ENCODE measurements at places on chromosomes 2 and 18.
A peak's percentile ranks its signal among the peaks of the same experiment; 100 is the strongest.

GRCh38 chr18:60279391-60279790 lies 93.2 kb downstream of the MC4R start:
- no peak for DNase-seq

- no peak for DNase-seq
These were observed 61.3 kb upstream of the PGAP1 start for GRCh38 chr2:196987649-196988364.

- no peak for DNase-seq
These were observed 163.2 kb upstream of the CYRIA start for GRCh38 chr2:16828828-16829160.

DNA sequence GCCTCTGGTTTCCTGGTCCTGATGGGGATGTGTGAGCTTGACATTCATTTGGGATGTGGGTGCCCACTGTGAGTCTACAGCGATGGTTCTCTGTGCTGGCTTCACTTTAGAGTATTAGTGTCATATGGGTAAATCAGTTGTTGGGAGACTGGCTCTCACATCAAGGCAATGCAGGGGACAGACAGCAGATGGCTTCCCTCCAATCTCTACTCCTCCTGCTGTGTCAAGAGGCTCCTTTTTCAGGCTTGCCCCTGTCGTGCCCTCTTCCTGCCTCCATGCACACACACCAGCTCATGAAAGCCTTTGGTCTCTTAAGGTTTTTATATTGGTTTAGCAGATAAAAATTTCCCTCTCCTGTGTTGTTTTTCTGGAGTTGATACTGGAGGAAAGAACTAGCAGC lies 315.6 kb downstream of the RDH14 start:
- no peak for DNase-seq

- DNase-seq = no peak
These were observed 633.4 kb upstream of the TMEFF2 start for GRCh38 chr2:192828175-192828574.

GRCh38 chr18:61574665-61575064 lies 241.4 kb downstream of the CDH20 start:
- no peak for DNase-seq

- DNase-seq = no peak
These were observed 3.4 kb downstream of the COLEC11 start for GRCh38 chr2:3598197-3598910.

GRCh38 chr18:9695605-9696004 lies 12.5 kb upstream of the RAB31 start:
- no peak for DNase-seq

GRCh38 chr2:20972792-20973565 lies 70.9 kb downstream of the APOB start:
- no peak for DNase-seq

GRCh38 chr2:9313443-9313842 lies 106.8 kb downstream of the ASAP2 start:
- no peak for DNase-seq

GRCh38 chr2:196278491-196278911 lies 107.1 kb upstream of the STK17B start:
- peak; percentile 80 for DNase-seq

GRCh38 chr18:31680433-31680811 lies 4.0 kb downstream of the B4GALT6 start:
- no peak for DNase-seq

GRCh38 chr18:36661999-36662398 lies 166.8 kb downstream of the TPGS2 start:
- no peak for DNase-seq

DNA sequence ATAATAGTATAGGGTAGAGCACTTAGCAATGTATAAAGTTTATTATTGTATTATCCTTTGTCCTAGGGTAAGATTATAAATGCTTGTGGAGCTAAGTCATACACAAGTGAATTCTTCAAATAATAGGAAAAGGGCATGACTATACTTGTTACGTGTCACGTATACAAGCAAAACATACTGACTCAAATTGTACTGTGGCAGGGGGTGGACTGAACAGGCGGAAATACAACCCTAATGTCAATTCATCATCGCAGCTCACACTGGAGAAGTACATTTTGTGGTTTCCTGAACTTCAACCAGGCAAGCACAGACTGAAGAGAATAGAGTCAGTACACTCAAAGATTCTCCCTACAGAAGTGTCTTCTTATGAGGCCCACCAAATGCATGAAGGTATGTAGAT lies 201.0 kb downstream of the MBD2 start:
- no peak for DNase-seq

DNA sequence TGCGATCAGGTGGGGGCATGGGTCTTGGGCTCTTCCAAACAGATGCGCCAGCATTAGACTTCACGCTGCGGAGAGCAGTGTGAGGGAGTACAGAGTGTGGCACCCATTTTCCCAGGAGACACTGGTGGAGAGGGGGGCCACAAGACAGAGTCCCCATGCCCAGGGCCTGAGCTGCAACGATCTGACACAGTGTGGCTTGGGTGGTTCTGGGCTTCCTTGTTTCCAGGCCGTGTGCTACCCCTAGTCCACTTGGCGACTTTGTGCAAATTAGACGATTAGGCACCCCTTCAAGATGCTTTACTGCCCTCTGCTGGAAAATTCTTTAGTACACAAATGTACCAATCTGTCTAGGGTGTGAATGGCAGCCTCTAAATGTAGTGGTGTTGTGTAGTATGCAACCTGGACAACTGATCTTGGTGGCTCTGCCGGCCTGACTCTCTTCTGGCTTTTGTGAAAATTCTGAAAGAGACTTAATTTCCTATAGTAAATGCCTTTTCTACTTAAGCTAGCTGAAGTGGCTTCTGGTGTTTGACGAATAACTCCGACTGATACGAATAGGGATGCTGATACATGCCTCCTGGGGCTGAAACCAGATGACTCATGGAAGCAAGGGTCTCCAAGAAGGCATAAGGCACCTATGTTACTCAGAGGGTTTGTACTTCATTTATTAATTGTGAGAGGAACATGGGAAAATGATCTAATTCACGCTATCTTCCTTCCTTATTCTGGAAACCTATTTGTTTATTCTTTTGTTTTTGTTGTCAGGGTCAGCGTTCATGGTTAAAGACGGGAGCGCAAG lies 92.3 kb upstream of the SMAD2 start:
- no peak for DNase-seq

GRCh38 chr2:188766471-188766856 lies 207.7 kb upstream of the COL3A1 start:
- no peak for DNase-seq

DNA sequence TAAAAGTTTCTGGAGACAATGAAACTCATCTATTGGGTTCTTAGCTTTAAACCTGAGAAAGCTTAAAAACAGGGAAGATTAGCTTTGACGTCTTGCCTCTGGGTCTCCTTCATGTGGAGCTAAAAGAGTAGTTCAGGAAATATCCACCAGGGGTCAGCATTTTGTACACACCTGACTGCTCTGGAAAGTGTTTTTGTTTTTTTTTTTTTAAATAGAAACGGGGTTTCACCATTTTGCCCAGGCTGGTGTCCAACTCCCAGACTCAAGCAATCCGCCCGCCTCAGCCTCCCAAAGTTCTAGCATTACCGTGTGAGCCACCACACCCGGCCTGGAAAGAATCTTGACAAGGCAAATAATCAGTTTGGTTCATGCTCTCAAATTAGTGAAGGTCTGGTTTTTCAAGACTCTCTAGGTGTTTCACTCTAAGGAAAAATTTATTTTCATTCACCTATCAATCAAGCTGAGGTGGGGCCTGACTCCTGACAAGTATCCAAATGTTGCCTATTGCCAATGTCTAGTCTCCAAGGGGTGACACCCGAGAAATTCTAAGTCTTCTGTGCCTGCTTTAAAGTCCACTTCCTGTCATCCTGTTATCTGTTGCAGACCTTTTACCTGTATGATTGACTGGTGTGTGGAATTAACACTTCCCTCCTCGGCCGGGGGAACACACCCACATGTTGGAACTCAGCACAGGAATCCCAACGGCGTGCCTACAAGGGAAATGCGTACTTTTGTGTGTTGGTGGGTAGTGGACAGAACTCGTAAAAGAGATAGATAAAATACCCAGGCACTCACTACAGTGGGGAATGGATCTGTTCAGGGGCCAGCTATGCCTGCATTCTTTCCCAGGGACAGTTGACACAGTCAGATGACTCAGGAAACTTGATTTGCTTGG lies 11.3 kb downstream of the IL1RN start:
- peak; percentile 45 for DNase-seq

- no peak for DNase-seq
These were observed 35.0 kb upstream of the PTMA start for GRCh38 chr2:231673348-231673770.

DNA sequence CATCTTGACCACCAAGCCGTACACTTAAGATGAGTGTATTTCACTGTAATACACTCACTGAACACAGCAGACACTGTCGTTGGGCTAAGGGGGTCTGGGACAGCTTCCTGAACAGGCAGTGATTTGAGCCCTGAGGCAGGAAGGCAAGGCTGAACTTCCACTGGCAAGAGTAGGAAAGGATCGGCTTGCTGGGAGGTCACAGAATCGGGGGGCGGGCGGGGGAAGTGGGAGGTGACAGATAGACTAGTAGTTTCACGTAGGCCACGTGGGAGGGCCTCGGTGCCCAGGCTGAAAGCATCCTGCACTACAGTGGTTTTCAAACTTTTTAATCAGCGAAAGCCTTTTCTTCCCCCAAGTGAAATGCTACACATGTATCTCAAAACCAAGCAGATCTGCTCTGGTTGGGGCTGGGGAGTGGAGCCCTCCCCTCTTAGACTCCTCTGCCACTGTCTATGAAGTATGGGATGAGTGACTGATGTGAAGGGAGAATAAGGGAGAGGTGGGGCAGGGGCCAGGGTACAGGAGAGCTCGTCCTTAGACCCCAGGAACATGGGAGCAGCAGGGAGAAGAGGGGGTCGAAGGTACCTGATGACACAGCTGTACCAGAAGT lies 8.6 kb downstream of the PARD6G start:
- peak; percentile 12 for DNase-seq

- no peak for DNase-seq
These were observed 14.1 kb downstream of the MRO start for GRCh38 chr18:50805732-50806131.

- no peak for DNase-seq
These were observed 37.2 kb downstream of the STEAP3 start for GRCh38 chr2:119260646-119261492.

DNA sequence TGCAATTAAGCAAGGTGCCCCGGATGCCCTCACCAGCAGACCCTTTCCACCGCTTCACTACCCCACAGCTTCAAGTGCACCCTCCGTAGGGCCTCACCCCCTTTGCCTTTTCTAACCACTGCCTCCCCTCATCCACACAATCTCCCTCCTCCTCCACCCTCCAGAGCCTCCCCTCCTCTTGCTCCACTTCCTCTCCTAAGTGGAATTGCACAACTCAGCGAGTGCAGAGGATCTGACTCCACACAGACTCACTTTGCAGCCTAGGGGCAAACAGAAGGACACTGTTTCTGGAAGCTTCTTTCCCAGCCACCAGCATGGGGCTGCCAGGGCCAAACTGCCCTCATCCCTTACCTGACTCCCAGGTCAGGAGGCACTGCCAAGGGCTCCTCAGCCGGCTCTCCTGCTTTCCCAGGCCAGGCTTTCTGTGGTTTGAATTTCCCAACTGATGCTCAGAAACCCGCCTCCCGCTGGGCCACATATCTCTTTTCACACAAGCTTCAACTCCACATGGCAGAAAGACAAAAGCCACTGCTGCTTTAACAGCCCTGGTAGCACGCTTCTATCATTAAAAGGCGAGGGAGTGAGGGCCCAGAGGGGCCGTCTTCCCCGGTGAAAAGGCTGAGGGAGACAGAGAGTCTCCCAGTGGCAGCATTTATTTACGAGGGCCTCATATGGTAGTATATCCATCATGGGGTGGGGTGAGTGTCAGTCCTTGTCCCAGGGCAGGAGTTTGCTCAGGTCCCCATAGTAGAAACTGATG lies 74.7 kb upstream of the MGAT4A start:
- no peak for DNase-seq

GRCh38 chr2:241903121-241904010 lies 33.8 kb downstream of the RTP5 start:
- DNase-seq = no peak

GRCh38 chr2:85503168-85503850 lies 35.7 kb upstream of the MAT2A start:
- DNase-seq = no peak

DNA sequence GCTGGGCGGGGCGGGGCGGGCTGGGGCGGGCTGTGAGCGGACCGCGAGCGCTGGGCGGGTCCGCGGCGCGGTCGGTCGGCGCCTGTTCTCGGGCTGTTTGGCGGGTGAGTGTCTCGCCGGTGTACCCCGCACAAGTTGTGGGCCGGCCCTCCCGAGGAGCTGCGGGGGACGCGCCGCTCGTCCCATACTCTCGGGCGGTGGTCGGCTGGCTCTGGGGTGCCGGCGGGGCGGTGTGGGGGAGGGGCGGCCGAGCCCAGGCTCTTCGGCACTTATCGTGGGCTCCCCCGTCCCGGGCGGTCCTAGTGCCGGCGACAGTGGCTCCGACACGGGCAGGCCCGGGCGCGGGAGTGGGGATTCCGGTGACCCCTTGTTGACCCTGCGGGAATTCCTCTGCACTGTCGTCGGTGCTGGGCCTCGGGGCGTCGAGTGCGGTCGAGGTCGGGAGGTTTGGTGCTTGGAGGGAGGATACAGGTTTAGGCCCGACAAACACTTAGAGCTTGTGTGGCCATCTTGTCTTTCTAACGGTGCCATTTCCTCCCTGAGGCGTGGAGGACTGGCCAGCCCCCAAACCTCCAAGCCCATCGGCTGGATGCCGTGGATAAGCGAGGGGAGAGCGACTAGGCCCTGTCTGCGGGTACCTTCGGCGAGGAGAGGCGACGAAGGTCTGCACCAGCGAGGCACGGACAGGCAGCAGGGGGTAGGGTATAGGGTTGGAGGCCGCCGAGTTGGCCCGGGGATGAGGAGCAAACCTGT lies at the start of gene SEPTIN2:
TSS of gene SEPTIN2 (plus strand) at position 47 of the 753 bp plus-strand sequence. CDS start 8,308 bp downstream, outside the sequence.
- DNase-seq = peak; percentile 85

DNA sequence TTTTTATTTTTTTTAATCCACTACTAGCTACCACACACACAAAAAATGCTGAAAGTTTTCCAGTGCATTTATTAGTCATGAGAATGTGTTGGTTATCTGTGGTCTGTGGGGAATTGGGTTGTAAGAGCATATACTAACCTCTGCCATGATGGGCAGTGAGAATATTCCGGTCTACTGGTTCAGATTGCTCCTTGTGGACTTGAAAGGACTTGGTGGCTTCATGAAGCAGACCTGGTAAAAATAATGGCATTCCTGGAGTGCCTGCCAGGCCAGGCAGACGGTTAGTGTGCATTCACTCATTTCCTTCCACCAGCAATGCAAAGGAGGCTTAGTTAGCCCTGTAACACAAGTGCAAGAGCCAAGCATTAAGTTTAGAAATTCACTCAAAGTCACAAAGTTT lies 150.8 kb downstream of the THSD7B start:
- no peak for DNase-seq

DNA sequence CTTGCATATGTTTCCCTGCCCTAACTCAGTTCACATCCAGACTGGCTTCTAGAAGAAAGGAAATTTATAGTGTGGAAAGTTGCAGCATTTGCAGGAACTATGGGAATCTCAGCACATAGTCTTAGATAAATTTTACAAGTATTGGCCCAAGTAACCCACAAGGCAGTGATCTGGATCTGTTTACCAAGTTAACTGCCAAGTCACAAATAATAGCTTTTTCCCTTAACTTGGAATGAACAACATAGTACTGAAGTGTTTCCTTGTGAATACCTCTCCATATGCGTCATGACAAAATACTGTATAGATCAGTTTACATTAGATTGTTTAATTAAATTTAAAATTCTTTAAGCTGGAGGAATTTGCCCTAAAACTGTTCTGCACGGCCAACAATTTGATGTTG lies 255.8 kb upstream of the EPAS1 start:
- DNase-seq = no peak

GRCh38 chr2:144628566-144628965 lies 108.6 kb upstream of the ZEB2 start:
- DNase-seq = no peak

GRCh38 chr2:42965910-42966309 lies 173.5 kb upstream of the HAAO start:
- DNase-seq = no peak
